ENCODE measurements at places on chromosomes 11 and 22.
A peak's percentile ranks its signal among the peaks of the same experiment; 100 is the strongest.

DNA sequence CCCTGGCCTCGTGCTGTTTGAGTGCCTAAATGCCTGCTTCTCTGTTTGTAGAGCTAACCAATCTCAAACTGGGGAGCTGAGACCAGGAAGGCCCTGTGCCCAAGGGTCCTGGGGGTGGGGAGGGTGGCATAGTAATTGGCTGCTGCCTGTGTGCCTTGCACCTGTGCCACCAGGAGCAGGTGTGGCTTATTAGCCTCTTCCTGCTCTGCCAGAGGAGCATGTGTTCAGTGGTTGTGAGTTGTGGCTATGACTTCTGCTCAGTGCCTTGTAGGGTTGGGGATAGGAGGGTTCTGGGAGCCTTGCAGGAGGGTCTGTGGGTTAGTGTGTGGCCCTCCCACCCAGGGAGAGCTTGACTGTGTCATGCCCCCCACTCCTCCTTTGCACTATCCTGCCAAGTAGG, 109.2 kb downstream of the ZBTB16 start:
- no peak for DNase-seq

DNA sequence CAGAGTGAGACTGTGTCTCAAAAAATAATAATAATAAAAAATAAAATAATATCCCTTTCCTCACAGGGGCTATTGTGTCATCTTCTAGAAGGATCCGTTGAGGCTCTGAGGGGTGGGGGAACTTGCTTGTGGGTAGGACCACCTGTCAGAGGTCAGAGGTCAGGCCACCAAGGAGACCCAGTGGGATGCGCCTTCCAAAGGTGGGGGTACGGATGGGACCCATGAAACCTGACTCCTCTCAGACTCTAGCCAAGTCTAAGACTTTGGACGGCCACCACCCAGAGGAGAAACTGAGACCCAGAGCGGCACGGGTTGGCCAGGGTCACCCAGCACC, 367 bp upstream of the MMP11 start:
- no peak for DNase-seq

DNA sequence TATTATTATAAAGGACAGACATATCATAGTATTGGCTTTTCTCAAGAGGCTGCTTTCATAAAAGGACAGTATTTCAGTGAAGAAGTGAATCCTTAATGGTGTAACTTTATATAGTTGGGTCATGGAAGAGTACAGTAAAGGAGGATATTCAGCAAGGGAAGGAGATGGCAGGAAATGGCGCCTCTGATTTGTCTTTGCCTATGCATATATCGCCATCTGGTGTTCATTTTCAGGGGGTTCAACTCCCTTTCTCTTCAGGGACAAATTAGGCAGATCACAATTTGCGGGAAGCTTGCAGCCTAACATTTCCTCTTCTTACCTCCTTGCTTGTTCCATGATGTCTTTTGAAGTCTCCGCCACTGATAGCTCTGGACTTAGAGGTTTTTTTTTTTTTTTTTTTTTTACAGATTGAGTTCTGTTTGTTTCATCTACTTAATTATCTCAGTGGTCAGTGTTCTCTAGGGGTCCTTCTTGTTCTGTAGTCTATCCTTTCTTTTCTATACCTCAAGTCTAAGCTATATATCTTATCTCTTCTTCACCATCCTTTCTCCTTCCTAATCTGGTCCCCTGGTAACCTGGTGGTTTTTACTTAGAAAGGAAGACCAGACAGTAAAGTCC, 21.8 kb upstream of the RRM1 start:
- DNase-seq: peak; percentile 81

- DNase-seq: no peak
Measured at GRCh38 chr22:19722178-19722981, 959 bp upstream of the GP1BB start.

GRCh38 chr11:75527938-75528735, 2.4 kb upstream of the GDPD5 start:
- no peak for DNase-seq

DNA sequence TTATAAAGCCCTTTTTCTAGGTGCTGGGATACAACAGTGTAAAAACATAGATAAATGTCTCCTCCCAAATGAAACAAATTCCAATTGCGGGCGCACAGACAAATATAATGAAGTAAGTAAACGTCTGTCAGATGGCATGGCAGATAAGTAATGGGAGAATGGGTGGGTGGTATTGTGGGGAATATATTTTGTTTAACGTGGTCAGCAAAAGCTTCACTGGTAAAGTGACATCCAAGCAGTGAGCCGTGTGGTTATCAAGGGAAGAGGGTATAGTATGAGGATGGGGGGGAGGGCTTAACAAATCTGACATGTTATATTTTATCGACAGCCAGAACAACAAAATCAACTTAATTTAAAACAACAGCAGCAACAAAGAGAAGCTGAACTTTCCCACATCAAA, 1.2 kb downstream of the SVIP start:
- DNase-seq: no peak

DNA sequence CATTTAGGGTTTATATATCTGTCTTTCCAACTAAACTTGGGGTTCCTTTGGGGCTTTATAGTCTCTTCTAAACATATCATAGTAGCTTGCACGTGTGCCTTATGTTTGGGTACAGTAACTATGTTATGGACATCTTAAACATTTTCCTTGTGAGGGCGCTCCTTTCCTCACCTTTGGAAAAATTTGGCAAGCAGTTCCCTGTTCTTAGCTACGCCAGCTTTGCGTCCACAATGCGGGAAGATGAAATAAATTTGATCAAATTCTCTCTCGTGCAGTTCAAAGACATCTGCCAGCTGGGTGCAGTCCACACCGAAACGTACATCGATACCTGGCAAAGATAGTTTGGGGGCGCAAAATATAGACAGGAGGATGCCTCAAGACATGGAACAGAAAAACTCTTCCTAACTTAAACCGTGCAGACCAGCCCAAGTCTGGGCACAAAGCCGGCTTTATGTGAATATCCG, 548 bp downstream of the FDXACB1 start:
- DNase-seq: no peak

DNA sequence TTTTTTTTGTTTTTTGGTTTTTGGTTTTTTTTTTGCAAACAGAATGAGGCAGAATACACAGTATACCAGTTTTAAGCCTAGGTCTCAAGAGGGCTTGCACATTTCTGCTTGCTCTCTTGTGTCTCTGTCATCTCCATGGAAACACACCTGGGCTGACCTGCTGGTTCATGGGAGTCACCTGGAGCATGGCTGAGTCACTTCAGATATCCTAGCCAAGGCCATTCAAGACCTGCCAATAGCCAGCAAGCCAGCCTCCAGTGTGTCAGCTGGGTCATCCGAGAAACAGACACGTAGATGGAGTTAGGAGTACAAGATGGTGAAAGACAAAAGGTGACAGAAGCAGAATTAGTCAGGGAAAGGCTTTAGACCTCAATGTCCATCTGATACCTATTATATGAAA, 124.2 kb upstream of the SEZ6L start:
- no peak for DNase-seq

DNA sequence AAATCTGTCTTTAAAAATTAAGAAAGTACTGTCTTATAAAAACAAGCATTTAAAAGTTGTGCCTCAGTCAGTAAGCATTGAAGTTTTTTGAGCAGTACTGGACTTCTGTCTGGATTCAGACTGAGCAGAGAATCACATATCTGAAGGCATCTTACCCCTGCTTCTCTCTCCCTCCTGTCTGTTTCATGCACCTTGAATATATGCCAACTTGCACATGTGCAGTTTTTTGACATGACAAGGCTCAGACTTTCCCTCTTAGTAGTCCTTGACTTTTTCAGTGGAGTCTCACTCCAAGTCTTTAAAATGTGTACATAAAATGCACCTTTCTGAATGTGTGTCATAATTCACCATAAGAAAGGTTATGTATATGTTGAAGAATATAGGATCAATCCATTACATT, 19.8 kb downstream of the SPECC1L start:
- no peak for DNase-seq

- DNase-seq: no peak
Measured at GRCh38 chr11:69094111-69094914, 45.6 kb downstream of the TPCN2 start.

DNA sequence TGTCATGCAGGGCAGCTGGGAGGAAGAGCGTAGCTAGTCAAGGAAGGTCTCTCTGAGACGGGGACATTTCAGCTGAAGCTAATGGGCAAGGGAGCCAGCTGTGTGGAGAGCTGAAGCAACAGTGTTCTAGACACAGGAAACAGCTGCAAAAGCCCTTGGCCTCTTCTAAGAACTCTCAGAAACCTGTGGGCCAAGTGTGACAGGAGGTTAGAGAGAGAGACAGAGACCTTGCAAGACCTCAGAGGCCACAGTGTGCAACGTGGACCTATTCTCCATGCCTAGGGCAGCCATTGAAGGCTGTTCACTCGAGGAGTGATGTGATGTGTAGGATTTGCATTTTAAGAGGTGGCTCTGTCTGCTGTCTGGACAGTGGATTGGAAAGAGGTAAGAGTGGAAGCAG, 48.7 kb upstream of the TNRC6B start:
- DNase-seq: peak; percentile 20

- no peak for DNase-seq
Measured at GRCh38 chr11:85772695-85773094, 38.2 kb downstream of the SYTL2 start.

- no peak for DNase-seq
Measured at GRCh38 chr22:21014726-21015465, at the start of gene P2RX6. Gene P2RX6, plus strand, starts transcription at chr22:21015165. Its CDS starts 10 bp downstream, at chr22:21015175.

DNA sequence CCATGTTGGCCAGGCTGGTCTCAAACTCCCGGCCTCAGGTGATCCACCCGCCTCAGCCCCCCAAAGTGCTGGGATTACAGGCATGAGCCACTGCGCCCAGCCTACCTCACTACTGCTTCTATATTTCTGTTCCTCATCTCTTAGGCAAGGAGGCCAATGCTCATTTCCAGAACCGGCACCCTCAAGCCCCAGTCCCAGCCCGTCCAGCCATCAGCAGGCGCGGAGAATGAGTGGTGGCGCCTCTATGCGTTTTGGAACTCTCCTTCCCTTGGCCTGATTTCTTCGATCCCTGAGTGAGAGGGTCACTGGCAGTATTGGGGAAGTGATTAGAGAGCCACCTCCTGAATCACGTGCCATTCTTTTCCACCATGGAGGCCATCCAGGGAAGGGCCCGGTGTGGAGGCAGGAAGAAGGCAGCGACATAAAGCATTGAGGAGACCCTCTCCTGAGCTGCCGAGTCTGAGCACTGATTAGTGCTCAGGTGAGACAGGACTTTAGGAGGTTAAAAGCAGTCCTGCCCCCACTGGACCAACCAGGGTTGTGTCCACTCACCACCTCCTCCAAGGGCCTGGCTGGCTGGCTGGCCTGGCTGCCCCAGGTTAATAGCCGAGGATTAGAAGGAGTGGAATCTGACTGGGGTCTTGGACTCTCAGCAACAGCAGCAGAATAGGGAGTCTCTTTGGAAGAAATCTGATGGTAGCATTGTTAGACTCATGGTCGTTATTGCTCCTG, 8.7 kb downstream of the GRIK4 start:
- no peak for DNase-seq

DNA sequence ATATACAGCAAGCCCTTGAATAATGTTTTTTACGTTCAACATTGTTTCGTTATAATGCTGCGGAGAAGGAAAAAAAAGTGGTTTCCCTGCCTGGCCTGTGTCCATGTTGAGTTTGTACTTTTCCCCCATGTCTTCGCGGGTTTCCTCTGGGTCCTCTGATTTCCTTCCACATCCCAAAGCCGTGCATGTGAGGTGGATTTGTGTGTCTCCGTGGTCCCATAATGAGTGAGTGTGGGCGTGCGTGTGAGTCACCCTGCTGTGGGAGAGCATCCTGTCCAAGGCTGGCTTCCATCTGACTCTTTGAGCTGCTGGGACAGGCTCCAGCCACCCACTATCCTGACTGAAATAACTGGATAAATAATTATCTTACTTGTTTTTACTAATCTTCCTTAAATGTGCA, 29.6 kb upstream of the SNX19 start:
- no peak for DNase-seq

DNA sequence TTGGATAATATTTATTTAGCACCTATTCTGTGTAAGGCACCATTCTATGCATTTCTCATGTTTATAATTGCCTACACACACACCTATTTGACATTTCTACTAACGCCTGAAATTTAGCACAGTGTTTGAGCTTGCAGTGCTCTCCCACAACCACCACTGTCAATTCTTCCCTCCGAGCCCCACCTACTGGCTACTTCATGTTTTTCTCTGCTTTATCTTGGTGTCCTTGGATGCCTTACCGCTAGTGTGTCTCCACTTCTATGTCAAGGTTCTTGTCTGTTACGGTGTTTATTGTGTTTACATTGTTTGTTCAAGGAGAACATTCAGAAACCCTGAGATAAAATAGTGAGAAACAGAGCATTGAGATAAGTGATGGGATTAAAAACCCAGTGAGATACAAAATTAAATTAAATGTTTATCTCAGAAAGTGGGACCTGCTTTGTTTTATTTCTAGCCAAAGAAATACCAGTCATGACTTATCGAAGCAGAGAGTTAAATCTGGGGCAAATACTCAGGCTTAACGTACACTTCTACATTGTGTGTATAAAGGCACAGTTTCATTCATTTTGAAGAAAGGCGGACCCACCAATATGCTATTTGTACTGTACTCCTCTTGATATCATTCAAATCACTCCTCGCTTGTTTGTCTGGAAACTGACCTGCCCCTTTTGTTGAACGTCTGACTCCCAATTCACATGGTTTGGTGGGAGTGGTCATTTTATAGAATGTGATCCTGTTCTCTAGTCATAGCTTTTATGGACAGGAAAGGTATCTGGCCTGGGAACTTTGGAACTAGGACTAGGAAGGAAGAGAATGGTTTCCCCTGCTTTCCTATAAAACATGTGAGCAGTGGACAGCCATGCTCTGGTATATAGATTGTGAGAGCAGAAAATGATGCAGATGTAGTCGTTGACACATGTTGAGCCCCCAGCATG, 39.2 kb upstream of the SLC36A4 start:
- DNase-seq: peak; percentile 13

GRCh38 chr11:38446336-38446735, 1848.3 kb upstream of the RAG2 start:
- no peak for DNase-seq

DNA sequence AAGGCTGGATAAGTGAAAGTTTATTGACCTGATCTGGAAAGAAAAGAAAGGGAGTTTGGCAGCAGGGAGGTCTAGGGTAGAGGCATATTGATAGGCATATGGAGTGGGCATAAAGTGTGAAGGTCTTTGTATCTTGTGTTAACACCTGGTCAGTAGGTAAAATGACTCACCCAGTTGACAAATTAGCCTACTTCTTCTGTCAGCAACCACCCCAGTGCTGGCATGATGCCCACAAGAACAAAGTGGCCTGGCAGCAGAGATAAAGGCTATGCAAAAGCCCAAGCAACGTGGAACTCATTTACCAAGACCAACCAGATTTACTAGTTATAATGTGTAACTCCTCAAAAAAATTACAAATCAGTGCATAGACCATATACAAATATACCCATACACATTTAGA, 4.9 kb downstream of the OR10A3 start:
- no peak for DNase-seq

- no peak for DNase-seq
Measured at GRCh38 chr11:92216789-92217188, 7.8 kb upstream of the FAT3 start.

DNA sequence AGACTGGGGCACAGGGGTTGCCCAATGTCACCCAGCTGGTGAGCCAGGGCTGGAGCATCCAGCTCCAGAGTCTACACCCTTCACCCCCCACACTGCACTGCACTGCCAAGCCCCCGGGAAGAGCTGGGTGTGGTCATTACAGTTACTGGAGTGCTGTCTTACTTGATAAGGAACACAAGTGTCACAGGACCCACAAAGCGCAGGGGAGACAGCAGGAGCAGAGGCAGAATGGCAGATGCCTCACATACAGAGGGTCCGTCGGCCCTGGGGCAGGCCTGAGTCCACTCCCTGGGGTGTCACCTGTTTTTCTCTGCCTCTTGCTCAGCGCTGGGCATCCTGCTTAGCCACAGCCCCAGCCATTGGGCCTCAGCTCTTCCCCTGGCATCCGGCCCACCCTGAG, 7.7 kb downstream of the IL2RB start:
- DNase-seq: no peak

- DNase-seq: no peak
Measured at GRCh38 chr11:22193348-22194051, 615 bp downstream of the ANO5 start.

All from CD4-positive, alpha-beta T cell treated with Interleukin-10 for 1 hour (primary cell).